NCI-H1048 (cell line): ENCODE measurements at places on chromosomes 5 and 9.

DNA sequence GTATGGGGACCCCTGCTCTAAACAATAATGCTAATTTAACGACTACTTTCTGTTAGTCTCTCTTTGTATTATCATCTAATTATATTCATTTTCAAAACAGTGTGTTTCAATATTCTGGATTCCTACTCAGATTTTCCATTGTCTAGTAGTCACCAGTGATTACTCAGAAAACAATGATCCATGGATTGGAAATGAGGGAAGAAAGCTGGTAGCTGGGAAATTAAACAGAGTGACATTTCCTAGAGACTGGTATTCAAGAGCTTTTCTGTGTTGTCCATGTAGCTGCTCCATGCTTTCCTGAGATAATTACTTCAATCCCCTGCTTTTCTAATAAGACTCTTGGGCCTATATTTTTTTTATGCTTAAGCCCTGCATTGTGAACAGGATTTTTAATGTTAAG, 1862.1 kb upstream of the C9orf72 start:
- no peak for DNase-seq

- no peak for DNase-seq
Observed at GRCh38 chr5:134417707-134418106, 6.0 kb upstream of the CDKN2AIPNL start.

- DNase-seq = no peak
Observed at GRCh38 chr5:10673017-10673389, 88.0 kb downstream of the DAP start.

GRCh38 chr5:72501488-72501887, 5.7 kb downstream of the ZNF366 start:
- no peak for DNase-seq

DNA sequence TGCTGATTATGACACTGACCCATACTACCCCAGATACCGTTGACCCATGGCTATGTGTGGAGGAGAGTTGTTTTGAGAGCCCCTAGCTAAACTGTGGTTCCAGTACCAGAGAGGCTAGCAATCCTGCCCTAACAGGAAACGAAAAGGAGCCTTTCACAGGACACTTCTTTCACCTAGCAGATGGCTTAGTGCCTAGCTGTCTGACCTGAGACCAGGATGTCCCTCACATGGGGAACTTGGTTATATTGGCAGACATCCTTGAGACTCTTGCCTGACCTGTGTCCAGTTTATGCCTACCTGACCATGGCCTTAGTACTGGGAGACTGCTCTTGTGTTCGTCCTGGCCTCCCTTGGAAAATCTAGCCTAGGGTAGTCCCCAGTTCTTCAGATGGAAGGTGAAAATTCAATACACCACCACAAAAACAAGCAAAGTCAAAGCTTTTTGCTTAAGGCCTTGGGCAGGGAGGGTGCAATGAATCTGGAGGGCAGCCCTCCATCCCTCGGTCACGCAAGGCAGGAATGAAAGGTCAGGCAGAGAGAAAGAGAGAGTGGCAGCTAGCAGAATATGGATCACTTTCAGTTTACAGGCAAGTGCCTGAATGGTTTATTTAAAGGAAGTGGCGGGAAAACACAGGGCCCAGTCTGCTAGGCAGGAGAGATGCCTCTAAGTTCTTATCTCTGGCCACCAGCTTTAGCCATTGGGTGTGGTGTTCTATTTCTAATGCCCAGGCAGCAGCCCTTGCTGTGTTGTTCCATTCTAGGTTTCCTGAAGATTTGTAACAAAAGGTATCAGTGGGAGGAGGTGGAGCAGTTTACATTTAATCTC, 16.4 kb upstream of the ZNF474 start:
- DNase-seq = no peak
